Stimulated activated CD4-positive, alpha-beta T cell treated with anti-CD3 and anti-CD28 coated beads, Interleukin-4, amount 100 ng/mL, for 48 hours (primary cell): ENCODE measurements at places on chromosomes 13 and 19.

- DNase-seq, result no peak
Measured at GRCh38 chr13:73913751-73914518, 220.3 kb downstream of the KLF12 start.

- DNase-seq, result peak; percentile 69
Measured at GRCh38 chr19:16143399-16144215, at the start of gene HSH2D. Gene HSH2D (plus strand): TSS chr19:16143685. CDS start chr19:16148751, 5,066 bp downstream.

DNA sequence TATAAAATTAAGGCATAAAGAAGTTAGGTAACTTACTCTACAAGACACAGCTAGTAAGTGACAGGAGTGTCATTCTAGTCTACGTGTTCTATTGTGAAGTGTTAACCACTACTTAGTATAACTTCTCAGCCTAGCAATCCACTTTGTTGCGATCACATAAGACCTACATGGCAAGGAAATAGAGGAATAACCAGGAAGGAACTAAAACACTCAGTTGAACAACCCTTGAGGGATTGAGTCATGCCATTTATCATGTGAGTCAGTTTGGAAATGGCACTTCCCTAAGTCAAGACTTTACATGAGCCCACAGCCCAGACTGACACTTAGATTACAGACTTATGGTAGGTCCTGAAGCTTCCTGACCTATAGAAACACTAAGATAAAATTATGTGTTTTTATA lies 279.5 kb upstream of the PCDH20 start:
- DNase-seq, result no peak

- no peak for DNase-seq
Measured at GRCh38 chr13:28282451-28282850, 144.1 kb downstream of the PAN3 start.

DNA sequence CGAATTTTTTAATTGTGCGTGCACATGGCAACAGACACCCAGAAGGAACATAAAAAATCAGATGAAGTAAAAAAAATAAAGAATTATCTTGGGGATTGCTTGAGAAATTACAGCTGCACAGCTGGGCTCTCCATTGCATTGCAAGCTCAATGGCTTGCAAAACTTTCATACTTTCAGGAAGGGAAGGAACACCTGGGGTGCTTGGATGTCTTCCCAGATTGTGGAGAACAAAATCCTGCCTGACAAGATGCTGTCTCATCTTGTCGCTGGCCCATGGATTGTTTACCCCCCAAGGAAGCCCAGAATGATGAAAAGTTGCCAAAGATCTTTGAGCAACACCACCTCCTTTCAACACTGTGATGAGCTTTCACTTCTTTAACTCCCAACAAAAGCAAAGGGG lies 11.0 kb upstream of the CASP14 start:
- DNase-seq, result no peak

- no peak for DNase-seq
Measured at GRCh38 chr13:105442949-105443699, 1092.3 kb downstream of the EFNB2 start.

GRCh38 chr13:113917096-113917495 lies 53.2 kb upstream of the GAS6 start:
- DNase-seq, result no peak

GRCh38 chr19:53015730-53016129 lies 2.0 kb downstream of the ERVV-1 start:
- no peak for DNase-seq

DNA sequence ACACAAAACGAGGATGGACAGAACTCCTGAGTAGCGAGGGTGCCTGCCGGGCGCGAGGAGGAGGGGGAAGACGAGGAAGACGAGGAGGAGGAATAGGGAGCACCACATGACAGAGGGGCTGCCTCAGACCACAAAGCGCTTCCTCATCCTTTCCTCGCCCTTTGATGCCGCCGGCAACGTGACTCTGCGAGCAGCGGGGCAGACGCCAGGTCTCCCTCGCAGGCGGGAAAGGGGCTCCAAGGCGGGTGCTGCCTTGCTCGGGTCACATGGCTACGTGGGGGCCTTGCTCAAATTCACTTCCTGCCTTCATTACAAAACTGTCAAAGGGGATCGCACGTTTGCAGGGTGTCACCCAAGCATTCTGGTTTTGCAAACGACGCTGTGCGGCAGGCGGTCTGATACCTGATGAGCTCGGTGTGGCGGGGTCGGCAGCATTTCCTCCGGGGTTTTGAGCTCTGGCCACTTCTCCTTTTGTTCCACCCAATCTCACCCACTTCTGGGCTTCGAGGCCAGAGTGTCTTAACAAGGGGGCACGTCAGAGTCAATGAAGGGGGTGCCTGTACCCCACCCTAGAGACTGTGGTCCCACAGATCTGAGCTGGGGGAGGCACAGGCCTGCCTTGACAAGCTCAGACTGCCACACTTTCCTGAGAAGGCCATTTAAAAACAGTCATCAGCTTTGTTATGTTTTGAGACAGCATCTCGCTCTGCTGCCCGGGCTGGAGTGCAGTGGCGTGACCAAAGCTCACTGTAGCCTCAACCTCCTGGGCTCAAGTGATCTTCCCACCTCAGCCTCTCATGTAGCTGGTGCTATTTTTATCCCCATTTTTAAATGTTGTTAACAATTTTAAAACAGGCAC lies 14.9 kb downstream of the MAP2K2 start:
- DNase-seq, result no peak

GRCh38 chr13:52925775-52926285 lies 77.4 kb upstream of the PCDH8 start:
- no peak for DNase-seq

GRCh38 chr13:20989656-20990321 lies 71.6 kb downstream of the LATS2 start:
- DNase-seq, result no peak

GRCh38 chr19:6765738-6766356 lies 1.4 kb downstream of the SH2D3A start:
- DNase-seq, result no peak

- DNase-seq, result no peak
Measured at GRCh38 chr19:46254776-46255175, 25.2 kb downstream of the IGFL1 start.

DNA sequence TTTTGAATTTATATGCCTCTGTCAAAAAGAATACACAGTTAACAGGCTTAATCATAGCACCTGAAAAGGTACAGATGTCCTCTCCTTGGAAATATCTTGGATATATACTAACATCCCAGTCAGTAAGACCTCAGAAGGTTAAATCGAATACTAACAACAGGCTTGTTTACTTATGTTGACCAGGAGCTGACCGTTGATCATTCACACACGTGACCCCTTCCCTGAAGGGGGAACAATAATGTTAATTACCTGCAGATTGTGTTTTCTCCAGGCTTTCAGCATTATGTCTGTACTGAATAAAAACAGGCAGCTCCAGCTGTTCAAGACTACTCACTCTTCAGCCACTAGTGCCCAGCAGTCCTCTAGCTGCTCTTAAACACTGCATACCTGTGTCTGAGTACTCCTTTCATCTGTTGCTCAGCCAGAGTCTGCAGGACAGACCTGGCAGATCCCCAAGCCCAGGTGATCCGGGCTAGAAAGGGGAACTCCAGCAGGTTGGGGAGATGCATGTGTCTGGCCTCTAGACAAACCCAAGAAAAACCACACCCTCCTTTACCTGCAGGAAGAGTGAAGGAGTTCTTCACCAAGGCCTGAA lies 163.9 kb downstream of the RNF17 start:
- no peak for DNase-seq

DNA sequence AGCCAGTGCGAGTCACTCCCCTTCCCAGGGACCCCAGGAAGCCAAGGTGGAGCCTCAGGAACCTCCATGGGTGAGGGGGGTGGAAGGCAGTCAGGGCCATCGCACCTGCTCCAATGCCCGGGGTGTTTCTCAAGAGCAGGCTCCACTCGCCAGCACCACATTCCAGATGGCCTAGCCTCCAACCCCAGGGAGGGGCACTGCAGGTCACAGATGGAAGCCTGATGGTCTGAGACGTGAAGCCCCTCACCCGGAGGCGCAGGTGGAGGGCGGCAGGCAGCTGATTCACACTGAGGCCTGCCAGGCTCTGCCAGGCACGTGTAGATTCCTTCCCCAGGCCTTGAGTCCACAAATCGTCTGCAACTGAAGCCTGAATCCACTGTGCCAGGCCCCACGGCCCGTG lies 23.0 kb upstream of the ISYNA1 start:
- no peak for DNase-seq

DNA sequence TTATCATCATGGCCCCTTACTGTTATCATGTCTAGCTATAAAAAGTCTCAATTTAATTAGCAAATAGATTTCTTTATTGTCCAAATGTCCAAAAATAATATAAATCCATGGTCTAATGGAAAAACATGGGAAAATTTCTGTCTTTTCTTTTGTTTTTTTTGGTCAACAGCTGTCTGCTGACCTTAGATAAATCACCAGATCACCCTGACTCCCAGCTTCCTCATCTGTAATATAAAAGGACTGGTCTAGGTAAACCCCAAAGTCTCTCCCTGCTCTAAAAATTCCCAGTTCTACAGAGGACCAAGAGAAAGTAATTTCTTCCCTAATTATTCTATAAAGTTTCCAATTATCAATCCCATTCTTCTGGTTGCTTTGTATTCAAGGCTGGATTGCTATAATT lies 30.7 kb upstream of the RCBTB2 start:
- no peak for DNase-seq

DNA sequence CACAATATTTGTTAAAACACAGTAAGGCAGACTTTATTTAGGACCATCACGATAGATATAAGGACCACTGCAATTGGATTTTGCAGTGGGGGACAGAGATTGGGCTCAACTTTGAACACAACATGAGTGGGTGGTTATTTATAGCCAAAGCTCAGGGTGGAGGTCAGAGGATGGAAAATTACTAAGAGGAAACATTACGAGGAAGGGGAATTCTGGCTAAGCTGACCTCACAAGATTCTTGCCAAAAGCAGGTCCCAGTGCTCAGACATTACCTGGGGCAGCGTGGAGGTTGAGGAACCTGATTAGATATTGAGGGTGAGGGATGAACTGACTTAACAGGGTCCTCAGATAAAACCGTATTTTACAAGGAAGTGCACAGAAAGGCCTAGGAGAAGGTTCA lies 88.9 kb upstream of the NBEA start:
- DNase-seq, result no peak

- no peak for DNase-seq
Measured at GRCh38 chr19:4391306-4391693, 9.0 kb downstream of the SH3GL1 start.

DNA sequence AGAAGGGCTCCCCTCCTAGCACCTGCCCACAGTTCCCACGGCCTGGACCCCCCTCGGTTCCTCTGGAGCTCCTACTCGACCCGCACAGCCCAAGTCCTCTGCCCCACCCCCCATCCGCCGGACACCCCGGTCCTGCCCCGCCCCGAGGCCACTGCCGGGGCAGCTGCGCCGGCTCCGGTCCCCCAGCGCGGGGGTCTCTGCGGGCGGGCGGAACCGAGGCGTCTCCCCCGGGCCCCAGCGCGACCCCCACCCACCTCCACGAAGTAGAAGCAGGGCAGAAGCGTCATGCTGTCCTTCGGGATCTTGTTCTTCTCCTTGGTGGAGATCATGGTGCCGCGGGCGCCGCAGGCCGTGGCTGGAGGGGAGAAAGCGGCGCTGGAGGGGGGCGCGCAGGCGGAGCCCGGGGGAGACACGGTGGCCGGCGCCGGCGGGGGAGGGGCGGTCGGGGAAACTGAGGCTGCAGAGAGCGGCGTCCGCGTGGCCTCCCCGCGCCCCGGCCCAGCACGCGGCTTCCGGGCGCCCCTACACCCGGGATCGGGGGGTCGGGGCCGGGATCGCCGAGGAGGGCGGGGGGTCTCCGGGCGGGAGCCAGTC lies 427 bp downstream of the PLPPR3 start:
- no peak for DNase-seq

DNA sequence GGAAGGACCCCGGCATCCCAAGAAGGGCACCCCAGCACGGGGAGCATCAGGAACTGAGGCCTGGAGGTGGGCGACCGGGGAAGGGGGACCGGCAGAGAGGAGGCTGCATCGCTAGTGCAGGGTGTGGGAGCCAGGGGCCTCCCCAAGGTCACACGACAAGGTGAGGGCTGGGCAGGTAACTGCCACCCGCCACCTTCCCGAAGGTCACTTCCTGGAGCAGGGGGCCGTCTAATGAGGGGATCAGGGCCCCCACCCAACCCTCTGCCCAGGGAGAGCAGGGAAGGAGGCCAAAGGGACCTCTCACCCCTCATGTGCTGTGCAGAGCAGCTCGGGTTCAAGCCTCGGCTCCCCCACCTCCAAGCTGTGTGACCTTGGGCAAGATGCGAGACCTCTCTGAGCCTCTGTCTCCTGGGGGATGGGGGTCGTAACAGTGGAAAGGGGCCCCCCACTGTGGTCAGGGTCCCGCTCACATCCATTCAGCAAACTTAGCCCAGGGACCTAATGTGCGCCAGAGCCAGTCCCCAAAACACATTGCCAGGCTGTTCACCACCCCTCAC lies 6.0 kb downstream of the ZBTB7A start:
- DNase-seq, result no peak

- no peak for DNase-seq
Measured at GRCh38 chr13:45257638-45258333, 56.9 kb upstream of the KCTD4 start.

- peak; percentile 84 for DNase-seq
Measured at GRCh38 chr19:1855040-1855827, 7.0 kb upstream of the REXO1 start.

- DNase-seq, result no peak
Measured at GRCh38 chr19:44850641-44851109, 4.6 kb downstream of the NECTIN2 start.

DNA sequence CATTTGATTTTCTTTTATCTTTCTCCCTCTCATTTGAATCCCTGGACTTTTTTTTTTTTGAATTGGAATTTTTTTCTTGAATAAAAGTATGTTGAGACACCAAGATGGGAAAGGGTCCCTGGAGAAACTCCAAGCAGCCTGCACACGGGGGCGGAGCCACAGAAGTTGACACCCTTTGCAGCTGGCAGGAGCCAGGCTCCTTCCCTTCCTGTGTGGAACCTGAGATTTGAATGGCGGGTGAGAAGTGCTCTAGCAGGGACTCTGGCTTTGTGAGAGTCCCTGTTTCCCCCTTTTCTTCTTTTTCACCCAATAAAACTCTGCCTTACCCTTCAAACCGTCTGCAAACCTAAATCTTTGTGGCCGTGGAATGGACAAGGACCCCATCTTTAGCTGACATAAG lies 1381.0 kb upstream of the MIR17HG start:
- no peak for DNase-seq

DNA sequence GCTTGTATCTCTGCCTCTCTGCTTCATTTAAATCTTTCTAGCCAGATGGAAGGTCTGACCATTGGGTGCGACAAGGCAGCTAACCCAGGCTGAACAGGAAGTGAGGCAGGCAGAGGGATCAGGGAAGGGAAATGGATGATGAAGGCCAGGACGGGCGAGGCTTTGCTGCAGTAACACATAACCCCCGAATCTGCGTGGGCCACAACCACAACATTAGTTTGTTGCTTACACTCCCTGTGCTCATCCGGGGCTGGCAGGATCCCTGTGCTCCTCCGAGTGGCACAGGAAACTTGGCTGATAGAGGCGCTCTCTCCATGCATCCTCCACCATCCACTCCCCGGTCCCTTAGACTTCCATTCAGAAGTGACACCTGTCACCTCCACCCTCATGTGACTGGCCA lies 1.1 kb upstream of the FLT3LG start:
- DNase-seq, result no peak
